ENCODE measurements at places on chromosomes 16 and 17.

DNA sequence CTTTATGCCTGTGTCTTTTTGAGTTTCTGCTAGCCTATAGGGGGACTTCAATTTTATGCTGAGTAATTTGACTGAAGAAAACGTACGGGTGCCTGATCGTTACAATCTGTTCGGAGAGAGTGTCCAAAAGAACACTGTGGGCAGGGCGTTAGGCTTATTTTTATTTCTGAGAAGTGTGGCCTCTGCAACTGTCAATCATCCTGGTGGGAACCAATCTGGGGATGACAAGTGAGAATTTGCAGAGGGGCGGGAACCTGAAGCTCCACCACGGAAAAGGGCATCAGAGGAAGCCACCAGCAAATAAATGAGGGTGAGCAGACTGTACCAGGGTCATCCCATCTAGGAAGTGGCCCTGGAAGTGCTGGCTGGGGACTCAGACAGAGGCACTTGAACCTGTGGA, 12.0 kb upstream of the CDYL2 start:
- no peak for DNase-seq

DNA sequence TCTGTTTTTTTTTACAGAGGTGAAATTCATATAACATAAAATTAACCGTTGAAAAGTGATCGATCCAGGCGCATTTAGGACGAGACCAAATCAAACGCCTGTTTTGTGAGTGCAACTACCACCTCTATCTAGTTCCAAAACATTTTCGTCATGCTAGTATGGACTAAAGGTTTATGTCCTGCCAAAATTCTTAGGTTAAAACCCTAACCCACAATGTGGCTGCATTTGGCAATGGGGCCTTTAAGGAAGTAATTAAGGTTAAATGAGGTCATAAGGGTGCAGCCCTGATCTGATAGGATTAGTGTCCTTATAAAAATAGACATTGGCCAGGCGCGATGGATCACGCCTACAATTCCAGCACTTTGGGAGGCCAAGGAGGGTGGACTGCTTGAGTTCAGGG, 32.8 kb upstream of the RCVRN start:
- no peak for DNase-seq

- DNase-seq, result no peak
Measured at GRCh38 chr17:34847938-34848337, 113.3 kb downstream of the CCT6B start.

- no peak for DNase-seq
Measured at GRCh38 chr16:80468029-80468428, 72.8 kb upstream of the DYNLRB2 start.

DNA sequence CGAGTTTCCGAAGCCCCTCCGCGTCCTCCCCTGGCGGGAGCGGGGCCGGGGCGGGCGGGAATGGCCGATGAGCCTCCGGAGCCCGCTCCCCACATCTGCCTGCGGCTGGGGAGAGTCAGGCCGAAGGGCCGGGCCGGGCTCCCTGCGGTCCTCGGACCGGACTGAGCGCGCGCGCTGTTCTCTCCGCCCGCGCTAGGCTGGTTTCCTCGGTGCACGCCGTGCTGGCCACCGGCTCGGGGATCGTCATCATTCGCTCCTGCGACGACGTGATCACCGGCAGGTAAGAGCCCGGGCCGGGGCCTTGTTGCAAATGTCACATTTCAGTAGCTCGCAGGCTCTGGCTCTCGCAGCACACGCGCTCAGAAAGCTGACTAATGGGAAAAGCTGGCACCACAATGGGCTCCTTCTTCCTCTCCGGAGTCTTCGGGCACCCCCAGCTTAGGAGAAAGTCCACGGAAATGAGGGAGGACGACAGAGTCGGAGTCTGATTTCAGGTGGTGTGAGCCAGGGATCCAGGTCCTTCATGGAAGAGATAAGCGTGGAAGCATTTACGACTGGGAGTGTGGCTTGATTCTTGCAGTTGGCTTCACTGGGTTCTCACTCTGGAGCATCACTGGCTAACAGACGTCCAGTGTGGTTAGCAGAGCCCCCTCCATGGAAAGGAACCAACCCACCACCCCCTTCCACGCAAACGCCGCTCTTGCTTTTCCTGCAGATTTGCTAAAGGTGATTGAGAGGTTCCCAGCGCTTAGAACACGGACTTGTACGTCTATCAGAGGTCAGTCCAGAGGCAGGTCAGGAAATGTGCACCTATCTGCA, 715 bp downstream of the TLCD3A start:
- DNase-seq, result no peak

Measured in natural killer cell (primary cell).